ENCODE measurements at places on chromosomes 4 and X.

DNA sequence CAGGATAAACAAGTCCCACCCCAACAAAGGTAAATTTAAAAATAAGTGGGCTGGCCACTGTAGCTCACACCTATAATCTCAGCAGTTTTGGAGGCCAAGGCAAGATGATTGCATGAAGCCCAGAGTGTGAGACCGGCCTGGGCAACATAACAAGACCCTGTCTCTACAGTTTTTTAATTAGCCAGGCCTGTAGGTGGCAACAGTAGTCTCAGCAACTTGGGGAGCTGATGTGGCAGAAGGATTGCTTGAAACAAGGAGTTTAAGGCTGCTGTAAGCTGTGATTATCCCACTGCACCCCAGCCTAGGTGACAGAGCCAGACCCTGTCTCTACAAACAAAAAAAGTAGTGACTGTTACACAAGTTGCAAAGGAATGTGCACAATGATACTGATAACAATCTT lies 74.6 kb upstream of the FAAH2 start:
- no peak for DNase-seq

GRCh38 chr4:10622728-10623127 lies 61.8 kb downstream of the CLNK start:
- no peak for DNase-seq

GRCh38 chr4:15077969-15078368 lies 75.7 kb downstream of the CPEB2 start:
- no peak for DNase-seq

DNA sequence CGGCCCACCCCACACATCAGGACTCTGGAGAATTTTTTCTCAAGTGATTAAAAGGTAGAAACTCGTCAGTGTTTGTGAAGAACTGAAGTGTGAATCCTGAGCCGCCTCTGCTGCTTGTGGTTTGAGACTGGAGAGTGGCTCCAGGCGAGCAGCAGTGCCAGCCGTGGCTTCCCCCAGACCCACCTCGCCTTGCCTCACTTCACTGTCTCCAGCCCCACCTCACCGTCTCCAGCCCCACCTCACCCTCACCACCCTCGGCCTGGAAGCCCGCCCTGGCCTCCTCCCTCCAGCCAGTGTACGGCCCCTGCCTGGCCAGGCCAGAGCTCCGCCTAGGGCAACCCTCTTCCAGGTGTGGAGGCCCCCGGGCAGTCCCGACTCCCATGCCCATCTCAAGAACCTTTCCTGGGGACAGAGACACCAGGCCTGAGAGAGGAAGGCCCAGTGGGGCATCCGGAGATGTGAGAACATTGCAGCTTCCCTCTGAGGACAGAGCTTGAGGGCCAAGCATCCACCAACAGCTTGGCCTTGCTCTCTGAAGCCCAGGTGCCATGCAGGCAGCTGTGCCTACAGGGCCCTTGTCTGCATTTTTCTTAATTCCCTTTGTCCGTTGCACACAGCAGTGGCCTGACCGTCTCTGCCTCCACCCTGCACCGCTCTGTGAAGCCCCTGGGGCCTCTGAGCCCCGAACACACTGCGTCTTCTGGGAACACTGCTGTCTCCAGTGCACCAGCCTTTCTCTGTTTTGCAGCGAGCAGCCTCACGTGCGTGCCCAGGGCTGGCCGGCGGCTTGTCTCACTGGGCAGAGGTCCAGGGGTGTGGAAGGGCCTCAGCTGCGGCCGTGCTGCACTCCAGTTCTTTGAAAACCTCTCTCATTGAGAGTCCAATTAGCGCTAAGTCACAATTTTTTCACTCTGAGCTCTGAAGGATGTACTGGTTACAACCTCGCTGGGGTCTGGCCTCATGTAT lies 13.8 kb downstream of the SH3BP2 start:
- DNase-seq = no peak

GRCh38 chr4:105150503-105150902 lies 3.8 kb downstream of the TET2 start:
- no peak for DNase-seq

DNA sequence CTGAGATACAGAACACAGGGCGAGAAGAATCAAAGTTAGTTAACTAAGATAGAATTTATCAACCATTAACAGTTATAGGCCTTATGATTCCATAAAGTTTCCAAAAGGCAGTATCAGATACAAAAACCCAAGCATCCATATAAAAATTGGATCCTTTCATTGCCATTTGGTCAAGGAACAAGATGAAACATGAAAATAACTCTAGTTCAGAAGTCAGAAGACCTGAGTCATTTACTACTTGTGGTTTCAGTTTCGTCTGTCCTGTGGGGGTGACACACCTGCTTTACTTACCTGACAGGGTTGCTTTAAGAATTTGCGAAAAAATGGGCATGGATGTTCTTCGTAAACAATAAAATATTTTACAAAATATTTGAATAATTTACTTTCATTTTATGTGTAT lies 130.8 kb downstream of the ANAPC10 start:
- peak; percentile 31 for DNase-seq

GRCh38 chrX:134388161-134389109 lies 71.5 kb upstream of the HPRT1 start:
- DNase-seq = peak; percentile 54

DNA sequence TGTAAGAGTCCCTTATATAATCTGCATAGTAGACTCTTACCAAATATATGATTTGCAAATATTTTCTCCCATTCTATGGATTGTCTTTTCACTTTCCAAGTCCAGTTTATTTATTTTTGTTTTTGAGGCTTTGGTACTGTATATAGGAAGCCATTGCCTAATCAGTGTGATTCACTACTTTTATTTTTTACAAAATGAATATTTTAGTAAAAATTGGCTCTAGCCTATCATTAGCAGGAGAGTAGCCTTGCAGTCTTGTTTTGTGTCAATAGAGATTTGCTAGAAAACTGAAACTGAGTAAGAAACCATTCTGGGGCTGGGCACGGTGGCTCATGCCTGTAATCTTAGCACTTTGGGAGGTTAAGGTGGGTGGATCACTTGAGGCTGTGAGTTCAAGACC lies 199.9 kb upstream of the MAB21L2 start:
- no peak for DNase-seq

DNA sequence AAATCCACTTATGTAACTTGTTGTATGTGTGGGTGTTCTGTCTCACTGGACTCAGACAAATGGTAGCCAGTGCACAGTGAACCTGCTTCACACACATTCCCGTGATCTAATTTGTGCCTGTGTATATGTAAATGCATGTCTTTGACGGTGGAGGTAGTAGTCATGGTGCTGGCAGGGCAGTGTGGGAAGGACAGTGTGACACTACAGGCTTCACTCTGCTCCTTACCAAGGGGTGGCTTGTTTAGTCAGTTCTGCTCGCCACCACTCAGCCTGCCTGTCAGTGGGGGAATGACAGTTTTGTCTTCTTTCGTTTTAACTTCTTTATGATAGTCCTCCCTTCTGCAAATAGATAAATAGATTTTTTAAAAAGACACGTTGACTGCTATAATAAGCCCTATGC lies 17.7 kb upstream of the PAQR3 start:
- DNase-seq = no peak

- DNase-seq = no peak
These were observed 677 bp upstream of the CYP4V2 start for GRCh38 chr4:186190581-186191199.

DNA sequence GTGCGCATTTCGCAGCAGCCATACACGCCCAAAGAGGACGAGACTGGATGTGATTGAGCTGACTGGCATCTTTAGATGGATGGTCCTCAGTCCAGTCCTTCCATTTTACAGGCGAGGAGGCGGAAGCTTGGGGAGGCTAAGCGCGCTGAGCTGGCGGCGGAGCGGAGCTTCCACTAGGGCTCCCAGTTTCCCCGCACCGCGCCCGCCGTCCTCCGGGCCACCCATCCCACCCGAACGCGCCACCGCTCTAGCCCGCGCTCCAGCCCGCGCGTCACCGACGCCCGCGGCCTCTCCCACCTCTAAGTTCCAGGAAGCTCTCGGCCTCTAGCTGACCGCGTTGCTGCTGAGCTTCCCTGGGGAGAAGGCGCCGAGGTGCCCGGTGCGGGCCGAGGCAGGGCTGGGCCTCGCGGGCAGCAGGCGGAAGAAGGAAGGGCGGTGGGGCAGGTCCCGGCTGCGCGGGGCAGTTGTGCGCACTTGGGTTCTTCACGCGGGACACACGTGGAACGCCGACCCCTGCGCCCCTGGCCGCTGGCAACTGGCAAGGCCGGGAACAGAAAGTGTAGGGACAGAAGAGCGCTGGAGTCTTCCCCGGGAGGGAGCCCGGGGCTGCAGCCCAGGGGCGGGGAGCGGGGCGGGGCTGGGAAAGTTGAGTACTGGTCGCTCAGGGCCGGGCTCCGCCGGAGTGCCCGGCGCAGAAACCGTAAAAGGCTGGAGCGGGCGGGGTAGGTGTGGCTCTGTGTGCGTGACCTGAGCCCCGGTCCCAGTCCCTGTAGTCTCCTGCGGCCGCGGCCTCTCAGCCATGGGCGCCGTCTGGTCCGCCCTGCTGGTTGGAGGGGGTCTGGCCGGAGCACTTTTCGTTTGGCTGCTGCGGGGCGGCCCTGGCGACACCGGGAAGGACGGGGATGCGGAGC lies at the start of gene STBD1:
Gene STBD1 (plus strand): TSS at position 763 of the 911 bp plus-strand sequence. CDS start 37 bp downstream, at position 800.
- no peak for DNase-seq

GRCh38 chr4:42816189-42816879 lies 76.2 kb upstream of the GRXCR1 start:
- no peak for DNase-seq

GRCh38 chr4:105092356-105092755 lies 54.3 kb upstream of the TET2 start:
- no peak for DNase-seq

DNA sequence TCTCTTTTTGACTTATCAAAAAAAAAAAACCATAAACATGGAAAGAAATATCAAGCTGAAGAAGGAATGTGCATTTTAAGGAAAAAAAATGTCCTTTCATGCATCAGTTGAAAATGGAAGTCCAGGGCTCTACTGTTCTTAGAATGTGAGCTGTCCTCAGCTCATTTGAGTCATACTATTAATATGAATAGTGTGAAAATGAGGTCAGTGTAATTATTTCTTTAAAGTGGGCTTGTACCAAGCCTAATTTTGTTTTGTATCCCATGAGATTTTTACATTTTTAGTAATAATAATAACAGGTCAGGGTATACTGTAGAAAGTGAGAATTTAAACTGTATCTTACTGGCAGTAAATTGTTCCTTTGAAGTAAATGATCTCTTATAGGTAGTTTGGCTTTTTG lies 148.5 kb downstream of the NAA11 start:
- DNase-seq = no peak

- DNase-seq = no peak
These were observed 2.2 kb upstream of the VGLL1 start for GRCh38 chrX:136529795-136530194.
